ENCODE measurements at places on chromosomes 6 and 20.

GRCh38 chr6:13281686-13282085 lies 46.7 kb downstream of the TBC1D7 start:
- H3K4me3 ChIP-seq: no peak overlapping the region
- no peak for DNase-seq
- H3K36me3 ChIP-seq: no peaks in the 10 kb centered on the region
- no peaks in the 10 kb centered on the region for H3K27me3 ChIP-seq
- H3K4me1 ChIP-seq: no peaks in the 10 kb centered on the region

- no peak overlapping the region for H3K27ac ChIP-seq
- no peak for DNase-seq
- H3K4me3 ChIP-seq: no peak overlapping the region
- no peaks in the 10 kb centered on the region for H3K4me1 ChIP-seq
Observed at GRCh38 chr20:12467758-12468157, 541.0 kb upstream of the SPTLC3 start.

GRCh38 chr6:107616775-107617174 lies 126.9 kb downstream of the SOBP start:
- H3K27me3 ChIP-seq: no peaks in the 10 kb centered on the region
- no peak overlapping the region for H3K4me3 ChIP-seq
- H3K27ac ChIP-seq: no peak overlapping the region
- no peak for DNase-seq

DNA sequence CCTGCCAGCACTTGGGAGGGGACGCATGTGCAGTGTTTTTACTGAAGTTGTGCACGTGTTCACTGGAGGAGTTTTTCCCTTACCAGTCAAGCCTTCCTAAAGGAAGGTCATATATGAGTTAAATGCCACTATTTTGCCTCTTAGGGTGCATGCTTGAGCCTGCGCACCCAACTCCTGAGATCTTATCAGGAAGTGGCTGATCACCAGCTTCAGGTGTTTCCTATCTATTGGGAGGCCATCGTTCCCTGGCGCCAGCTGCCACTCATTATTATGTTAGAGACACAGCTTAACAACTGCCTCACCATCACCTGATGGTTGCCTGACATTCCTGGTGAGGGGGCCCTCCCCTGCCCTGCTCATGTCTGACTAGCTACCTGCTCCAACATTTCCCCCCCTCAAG lies 8.5 kb downstream of the ERVFRD-1 start:
- H3K4me1 ChIP-seq: no peaks in the 10 kb centered on the region
- no peaks in the 10 kb centered on the region for H3K36me3 ChIP-seq
- DNase-seq: no peak

GRCh38 chr6:138162955-138163575 lies 1.3 kb downstream of the ARFGEF3 start:
- H3K4me1 ChIP-seq: peaks cover 7% of the 10 kb centered on the region
- DNase-seq: no peak
- H3K36me3 ChIP-seq: no peaks in the 10 kb centered on the region
- H3K4me3 ChIP-seq: no peak overlapping the region
- peaks cover 35% of the 10 kb centered on the region for H3K27me3 ChIP-seq
- no peak overlapping the region for H3K27ac ChIP-seq

- no peak overlapping the region for H3K4me3 ChIP-seq
- no peaks in the 10 kb centered on the region for H3K27me3 ChIP-seq
- peaks cover 22% of the 10 kb centered on the region for H3K36me3 ChIP-seq
- H3K4me1 ChIP-seq: peaks cover 19% of the 10 kb centered on the region
- no peak overlapping the region for H3K27ac ChIP-seq
Observed at GRCh38 chr20:36576081-36576445, 2.7 kb downstream of the TGIF2 start.

GRCh38 chr20:22430154-22430745 lies 154.1 kb downstream of the FOXA2 start:
- no peak for DNase-seq
- no peak overlapping the region for H3K4me3 ChIP-seq
- H3K36me3 ChIP-seq: no peaks in the 10 kb centered on the region
- H3K27me3 ChIP-seq: no peaks in the 10 kb centered on the region
- no peak overlapping the region for H3K27ac ChIP-seq

DNA sequence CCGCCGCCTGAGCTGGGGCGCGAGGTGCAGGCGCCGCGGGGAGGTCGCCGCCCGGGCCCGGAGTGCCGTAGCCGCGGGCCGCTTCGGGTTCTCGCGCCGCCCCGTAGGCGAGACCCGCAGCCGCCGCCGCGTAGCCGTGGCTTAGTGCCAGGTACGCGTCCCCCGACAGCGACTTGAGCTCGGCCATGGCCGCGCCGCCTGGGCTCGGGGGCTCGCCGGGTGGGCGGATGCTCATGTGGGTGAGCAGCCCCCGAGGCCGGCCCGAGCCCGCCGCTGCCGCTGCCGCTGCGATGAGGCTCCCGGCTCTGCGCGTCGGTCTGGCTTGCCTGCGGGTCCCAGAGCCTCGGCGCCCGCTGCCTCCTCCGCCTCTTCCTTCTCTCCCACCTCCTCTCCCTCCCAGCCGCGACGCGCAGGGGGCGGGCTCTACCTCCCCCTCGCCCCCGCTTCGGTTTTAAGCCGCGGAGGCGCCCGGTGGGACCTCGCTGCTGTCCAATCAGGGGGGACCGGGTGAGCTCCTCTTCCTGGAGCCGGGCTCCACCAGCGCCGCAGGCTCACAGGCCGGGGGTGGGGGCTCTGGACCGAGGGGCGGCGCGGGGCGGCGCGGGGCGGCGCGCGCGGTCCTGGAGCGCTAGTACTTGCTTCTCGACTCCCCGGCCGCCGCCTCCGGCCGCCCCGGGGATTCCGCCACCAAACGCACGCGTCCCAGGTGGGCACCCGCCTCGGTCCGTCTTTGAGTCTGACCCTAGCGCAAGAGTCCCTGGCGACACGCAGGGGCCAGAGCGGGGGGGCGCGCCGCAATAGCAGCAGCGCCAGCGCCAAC lies at the start of gene BHLHE23:
Gene BHLHE23 (minus strand): TSS at position 425 of the 820 bp plus-strand sequence. CDS start 190 bp downstream, at position 235.
- H3K27me3 ChIP-seq: peaks cover 57% of the 10 kb centered on the region
- H3K36me3 ChIP-seq: no peaks in the 10 kb centered on the region
- H3K4me3 ChIP-seq: peak within 1 kb of the TSS; percentile 25
- H3K27ac ChIP-seq: no peak within 1 kb of the TSS
- H3K4me1 ChIP-seq: peaks cover 54% of the 10 kb centered on the region
- DNase-seq: no peak

DNA sequence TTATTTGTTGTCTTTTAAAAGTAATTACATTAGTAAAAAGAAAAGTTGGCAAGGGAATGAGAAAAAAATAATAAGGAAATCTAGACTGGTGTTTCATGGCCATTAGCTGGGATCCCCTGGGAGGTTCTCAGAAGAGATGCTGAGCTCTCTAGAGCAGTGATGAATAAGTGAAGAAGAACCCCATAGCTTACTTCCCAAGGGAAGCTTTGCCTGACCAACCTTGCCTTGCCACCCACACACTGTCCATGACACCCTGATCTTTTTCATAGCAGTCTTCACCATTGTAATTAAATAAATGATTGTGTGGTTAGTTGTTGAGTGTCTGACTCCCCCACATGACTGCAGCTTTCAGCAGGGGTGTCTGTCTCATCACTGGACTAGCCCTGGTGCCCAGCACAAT lies 5.9 kb downstream of the C6orf163 start:
- H3K4me1 ChIP-seq: no peaks in the 10 kb centered on the region
- H3K4me3 ChIP-seq: no peak overlapping the region
- H3K36me3 ChIP-seq: no peaks in the 10 kb centered on the region

GRCh38 chr20:64051561-64052325 lies 2.3 kb upstream of the SOX18 start:
- DNase-seq: no peak
- H3K27ac ChIP-seq: no peak overlapping the region
- H3K36me3 ChIP-seq: no peaks in the 10 kb centered on the region
- no peak overlapping the region for H3K4me3 ChIP-seq

DNA sequence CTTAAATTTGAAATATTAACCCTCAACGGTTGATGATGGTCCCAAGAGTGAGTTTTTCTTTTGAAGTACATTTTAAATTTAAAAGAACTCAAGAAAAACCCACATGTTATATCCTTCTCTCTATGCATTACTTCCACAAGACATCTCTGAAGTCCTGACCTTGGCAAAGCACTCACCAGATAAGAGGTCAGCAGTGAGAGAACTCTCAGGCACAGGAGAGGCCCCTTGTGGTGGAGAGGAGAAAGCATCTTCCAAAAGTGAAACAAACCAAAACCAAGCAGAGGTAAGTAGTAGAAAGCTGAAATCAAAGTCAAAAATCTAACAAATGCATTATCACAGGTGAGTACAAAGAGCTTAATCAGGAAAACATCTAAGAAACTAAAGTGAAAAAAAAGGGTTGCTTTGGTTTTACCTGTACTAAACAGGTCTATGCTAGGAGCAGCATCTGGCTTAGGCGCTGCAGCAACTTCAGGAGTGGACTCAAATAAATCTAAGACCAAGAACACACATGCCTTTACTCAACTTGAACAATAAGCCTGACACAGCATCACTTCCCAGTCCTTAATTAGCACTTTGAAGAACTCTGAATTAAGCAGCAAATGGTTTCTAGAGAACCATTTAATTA lies 80.5 kb downstream of the PRSS35 start:
- H3K36me3 ChIP-seq: no peaks in the 10 kb centered on the region
- no peak for DNase-seq
- H3K4me1 ChIP-seq: no peaks in the 10 kb centered on the region
- H3K27me3 ChIP-seq: no peaks in the 10 kb centered on the region
- H3K27ac ChIP-seq: no peak overlapping the region

GRCh38 chr6:123524781-123525180 lies 112.0 kb downstream of the TRDN start:
- H3K27me3 ChIP-seq: no peaks in the 10 kb centered on the region
- H3K4me3 ChIP-seq: no peak overlapping the region
- H3K27ac ChIP-seq: no peak overlapping the region
- no peak for DNase-seq

- no peak for DNase-seq
- no peaks in the 10 kb centered on the region for H3K4me1 ChIP-seq
- no peak overlapping the region for H3K27ac ChIP-seq
- no peak overlapping the region for H3K4me3 ChIP-seq
- no peaks in the 10 kb centered on the region for H3K27me3 ChIP-seq
- no peaks in the 10 kb centered on the region for H3K36me3 ChIP-seq
Observed at GRCh38 chr6:18454446-18454845, 67.3 kb downstream of the RNF144B start.

DNA sequence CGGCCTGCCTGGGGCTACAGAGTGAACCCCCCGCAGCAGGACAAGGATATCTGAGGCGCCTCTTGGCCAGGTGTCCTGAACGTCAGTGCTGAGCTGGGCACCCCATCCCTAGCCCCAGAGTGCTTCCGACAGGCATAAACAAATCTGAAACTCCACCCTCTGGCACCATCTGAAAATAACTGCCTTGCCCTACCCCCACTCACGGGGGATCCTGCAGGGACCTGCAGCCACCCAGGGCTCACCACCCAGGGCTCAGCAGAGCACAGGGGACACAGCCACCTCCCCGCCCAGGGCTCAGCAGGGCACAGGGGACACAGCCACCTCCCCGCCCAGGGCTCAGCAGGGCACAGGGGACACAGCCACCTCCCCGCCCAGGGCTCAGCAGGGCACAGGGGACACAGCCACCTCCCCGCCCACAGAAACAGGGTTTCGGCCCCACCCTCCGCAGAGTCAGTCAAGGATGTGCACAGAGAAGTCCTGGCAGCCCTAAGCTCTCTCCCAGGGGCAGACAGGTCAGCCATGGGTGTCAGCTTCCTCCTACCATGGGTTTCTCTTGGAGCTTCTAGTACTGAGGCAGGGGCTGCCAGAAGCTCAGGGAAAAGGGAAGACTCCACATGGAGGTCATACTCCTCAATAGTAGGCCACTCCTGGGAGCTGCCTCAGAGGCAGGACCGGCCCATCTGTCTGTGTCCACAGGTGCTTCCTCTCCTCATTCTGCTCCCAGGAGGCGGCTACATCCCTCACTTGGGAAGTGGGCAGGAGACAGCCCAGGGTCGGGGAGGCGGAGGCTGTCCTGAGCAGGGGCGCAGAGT lies 4.6 kb downstream of the UCKL1 start:
- peaks cover 65% of the 10 kb centered on the region for H3K4me1 ChIP-seq
- H3K36me3 ChIP-seq: no peaks in the 10 kb centered on the region
- H3K27ac ChIP-seq: peak overlapping the region; percentile 36

DNA sequence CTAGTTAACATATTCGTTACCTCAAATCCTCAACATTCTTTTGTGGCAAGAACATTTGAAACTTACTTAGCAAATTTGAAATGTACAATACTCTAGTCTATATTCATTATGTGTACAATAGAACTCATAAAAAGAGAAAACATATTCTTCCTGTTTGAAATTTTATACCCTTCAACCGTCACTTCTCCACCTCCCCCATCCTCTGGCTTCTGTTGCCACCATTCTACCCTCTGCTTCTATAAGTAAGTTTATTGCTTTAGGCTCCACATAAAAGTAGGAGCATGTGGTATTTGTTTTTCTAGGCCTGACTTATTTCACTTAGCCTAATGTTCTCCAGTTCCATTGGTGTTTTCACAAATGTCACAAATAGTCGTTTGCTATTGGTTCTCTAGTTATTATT lies 205.3 kb downstream of the TENT5A start:
- no peak overlapping the region for H3K4me3 ChIP-seq
- no peaks in the 10 kb centered on the region for H3K4me1 ChIP-seq
- H3K27ac ChIP-seq: no peak overlapping the region

- H3K36me3 ChIP-seq: no peaks in the 10 kb centered on the region
- no peaks in the 10 kb centered on the region for H3K4me1 ChIP-seq
- no peak for DNase-seq
- no peaks in the 10 kb centered on the region for H3K27me3 ChIP-seq
Observed at GRCh38 chr20:60204601-60205000, 246.4 kb downstream of the CDH26 start.

DNA sequence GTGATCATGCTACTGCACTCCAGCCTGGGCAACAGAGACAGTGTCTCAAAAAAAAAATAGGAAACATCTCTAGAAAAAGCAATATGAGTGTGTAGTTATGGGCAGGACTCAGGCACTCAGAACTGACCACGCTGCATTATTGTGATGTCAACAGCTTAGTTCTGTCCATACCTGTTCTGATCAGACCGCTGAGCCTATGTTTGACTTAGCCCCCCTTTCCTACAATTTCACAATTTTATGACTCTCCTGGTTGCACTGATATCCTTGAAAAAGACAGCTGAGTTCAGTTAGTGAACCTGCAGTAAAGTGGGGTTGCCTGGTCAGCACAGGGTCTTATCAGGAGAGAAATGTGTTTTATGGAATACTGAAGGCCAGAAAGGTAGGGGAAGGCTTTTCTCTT lies 37.8 kb upstream of the PRDM1 start:
- H3K27ac ChIP-seq: no peak overlapping the region
- H3K27me3 ChIP-seq: no peaks in the 10 kb centered on the region
- no peak overlapping the region for H3K4me3 ChIP-seq
- no peak for DNase-seq
- no peaks in the 10 kb centered on the region for H3K36me3 ChIP-seq

DNA sequence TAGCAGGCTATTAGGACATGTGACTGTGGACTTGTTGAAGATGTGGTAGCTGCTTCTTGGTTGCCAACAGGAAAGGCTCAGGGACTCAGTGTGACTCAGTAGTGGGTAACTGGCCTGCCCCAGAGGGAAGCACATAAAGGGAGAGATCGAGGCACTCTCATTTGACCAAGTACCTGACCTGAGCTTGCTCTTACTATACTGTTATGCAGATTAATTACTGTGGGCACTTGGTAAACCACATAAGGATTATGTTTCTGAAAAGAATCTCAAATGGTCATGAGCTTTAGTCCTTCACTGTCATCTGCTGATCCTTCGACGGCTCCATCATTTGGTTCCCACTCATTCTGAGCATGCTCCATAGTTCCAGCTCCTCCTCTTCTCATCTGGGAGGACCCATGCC lies 48.2 kb upstream of the RPL7L1 start:
- H3K27me3 ChIP-seq: no peaks in the 10 kb centered on the region
- H3K27ac ChIP-seq: no peak overlapping the region
- peaks cover 45% of the 10 kb centered on the region for H3K36me3 ChIP-seq
- no peak for DNase-seq

Data from effector memory CD4-positive, alpha-beta T cell (primary cell).